ENCODE measurements at places on chromosomes 1 and 21.

GRCh38 chr1:20978413-20978812 is 191.3 kb upstream of the HP1BP3 start:
- no peak for DNase-seq

- DNase-seq, result no peak
Observed at GRCh38 chr1:31548534-31548906, 27.8 kb upstream of the TINAGL1 start.

DNA sequence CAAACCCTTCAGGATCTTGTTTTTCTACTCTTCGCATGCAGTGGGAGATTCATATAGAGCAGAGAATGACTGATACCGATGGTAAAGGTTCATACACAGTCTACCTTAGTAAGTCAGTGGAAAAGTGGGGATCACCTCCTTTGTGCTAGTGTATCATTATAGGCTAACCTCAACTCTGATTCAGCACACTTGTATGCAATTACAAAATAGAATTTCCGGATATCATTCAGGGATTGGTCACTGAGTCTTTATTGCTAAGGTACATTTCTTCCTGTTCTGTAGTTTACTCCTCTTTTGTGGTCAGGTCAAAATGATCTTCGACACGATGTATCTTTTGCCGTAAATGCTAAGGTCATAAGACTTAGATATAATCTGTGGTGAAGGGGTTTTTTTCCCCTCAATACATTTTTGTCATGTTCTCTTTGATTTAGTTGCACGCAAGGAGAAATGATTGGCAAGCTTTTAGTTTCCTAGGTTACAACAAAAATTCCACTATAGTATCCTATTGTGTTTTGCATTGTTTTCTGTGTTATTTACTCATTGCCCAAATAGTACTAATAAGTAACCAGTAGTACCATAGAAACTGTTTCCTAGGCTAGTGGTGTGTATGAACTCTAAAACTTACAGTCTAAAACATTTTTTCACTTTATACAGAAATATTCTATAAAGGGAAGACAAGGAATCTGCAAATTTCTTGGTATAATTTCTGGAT is 35.7 kb upstream of the PLA2G4A start:
- no peak for DNase-seq

DNA sequence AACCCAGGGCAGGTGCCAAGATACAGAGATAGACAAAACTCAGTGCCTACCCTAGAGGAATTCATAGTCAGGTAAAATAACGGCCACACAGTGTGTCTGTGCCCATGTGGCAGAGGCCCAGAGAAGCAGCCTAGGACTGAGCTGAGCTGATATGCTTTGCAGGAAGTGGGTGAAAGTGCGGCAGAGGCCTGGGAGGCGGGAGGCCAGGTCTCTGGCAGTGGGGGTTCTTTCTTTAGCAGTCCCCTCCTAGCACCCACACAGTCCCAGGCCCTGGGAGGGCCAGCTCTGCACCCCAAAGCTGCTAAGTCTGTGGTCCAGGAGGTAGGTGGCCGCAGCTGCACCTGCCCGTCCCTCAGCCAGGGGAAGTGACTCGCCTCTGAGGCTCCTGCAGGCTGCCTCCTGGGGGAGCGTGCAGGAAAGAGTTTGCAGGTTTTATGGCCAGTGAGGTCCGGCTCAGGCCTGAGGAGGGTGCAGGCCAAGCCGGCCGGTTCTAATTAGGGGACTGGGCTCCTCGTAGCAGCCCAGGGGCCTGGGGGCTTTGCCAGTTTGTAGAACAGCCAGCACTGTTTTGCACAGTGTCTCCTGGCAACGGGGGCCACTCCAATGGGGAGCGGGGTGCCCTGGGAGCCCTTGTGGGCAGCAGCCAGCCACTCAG is 107.9 kb downstream of the SPSB1 start:
- DNase-seq, result no peak

DNA sequence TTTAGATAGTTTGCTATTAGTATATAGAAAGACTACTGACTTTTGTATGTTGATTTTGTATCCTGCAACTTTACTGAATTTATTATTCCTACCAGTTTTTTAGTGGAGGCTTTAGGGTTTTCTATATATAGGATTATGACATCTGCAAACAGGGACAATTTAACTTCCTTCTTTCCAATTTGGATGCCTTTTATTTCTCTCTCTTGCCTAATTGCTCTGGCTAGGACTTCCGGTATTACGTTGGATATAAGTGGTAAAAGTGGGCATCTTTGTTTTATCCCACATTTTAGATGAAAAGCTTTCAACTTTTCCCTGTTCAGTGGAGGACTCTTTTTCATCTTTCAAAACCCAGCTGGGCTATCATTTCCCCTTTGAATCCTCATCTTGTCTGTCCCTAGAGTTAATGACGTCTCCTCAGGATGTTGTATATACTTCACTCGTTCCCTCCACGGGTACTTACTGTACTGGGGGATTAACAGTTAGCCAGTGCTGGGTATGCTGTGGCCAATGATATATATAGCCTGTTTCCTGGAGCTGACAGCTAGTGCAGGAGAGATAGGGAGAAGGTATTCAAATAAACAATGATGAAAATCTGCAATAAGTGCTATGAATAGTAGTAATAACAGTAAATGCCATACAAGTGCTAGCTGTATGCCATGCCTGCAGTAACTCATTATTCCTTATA is 9.8 kb downstream of the ACOT11 start:
- no peak for DNase-seq

DNA sequence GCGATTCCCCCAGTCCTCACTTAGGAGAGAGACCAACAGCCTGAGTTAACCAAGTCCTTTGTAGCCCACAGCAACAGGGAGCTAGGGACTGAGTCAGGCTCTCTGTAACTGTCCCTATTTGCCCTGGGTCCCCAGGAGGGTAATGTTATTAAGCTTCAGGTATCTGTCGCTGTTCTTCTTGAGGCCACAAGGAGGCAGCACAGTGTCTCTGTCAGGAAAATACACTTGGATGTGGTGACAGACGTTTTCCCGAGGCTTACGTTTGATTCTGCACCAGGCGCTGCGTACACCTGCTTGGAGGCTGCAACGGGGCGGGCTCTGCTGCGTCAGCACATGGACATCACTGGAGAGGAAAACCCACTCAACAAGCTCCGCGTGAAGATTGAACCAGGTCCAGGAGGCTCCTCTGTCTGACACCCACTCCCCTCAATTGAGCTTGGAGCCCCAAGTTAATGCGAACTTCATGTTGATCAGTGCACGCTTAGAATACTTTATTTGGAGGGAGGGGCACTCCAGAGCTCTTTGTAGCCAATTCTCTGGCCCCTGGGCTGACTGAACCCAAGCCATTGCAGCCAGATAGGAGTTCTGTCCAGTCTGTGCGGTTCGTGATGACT is 10.7 kb upstream of the ELF3 start:
- DNase-seq, result peak; percentile 71

- DNase-seq, result no peak
Observed at GRCh38 chr21:20308586-20309315, 689.5 kb upstream of the NCAM2 start.

- no peak for DNase-seq
Observed at GRCh38 chr1:25698252-25698651, 81.7 kb downstream of the MAN1C1 start.

Data from GM13976 (cell line).